T-helper 17 cell (primary cell): ENCODE measurements at places on chromosomes 16 and 17.

GRCh38 chr17:77189148-77189547 lies 48.4 kb downstream of the SEC14L1 start:
- no peak for DNase-seq

GRCh38 chr17:37206299-37206698 lies 169.5 kb upstream of the C17orf78 start:
- no peak for DNase-seq

DNA sequence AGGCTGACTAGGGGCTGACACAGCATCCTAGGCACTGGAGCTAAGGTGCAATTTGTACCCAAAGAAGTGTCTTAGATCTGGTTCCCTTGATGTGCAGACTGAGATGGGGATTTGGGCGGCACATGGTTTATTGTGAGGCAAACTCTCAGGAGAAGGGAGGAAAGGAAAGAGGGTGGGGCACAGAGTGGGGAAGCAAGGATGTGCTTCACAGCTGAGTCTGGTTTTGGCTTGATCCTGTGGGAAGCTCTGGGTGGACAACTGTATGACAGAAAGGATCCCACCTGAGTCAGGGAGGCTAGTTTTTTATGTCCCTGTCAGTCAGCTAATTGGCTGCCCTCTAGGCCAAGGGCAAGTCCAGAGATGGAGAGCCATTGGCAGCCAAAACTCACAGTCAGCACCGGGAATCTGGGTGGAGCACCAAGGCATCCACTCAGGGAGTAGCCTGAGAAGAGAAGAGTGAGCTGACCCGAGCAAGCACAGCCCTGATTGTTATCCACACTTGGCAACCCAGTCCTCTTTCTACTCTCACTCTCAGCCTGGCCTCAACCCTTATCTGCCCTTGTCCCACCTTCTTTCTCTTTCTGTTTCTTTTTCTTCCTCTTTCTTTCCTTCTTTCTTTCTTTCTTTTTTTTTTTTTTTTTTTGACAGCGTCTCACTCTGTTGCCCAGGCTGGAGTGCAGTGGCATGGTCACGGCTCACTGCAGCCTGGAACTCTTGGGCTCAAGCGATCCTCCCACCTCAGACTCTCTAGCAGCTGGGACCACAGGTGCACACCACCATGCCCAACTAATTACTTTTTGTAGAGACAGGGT lies 12.0 kb downstream of the ARL4D start:
- no peak for DNase-seq

DNA sequence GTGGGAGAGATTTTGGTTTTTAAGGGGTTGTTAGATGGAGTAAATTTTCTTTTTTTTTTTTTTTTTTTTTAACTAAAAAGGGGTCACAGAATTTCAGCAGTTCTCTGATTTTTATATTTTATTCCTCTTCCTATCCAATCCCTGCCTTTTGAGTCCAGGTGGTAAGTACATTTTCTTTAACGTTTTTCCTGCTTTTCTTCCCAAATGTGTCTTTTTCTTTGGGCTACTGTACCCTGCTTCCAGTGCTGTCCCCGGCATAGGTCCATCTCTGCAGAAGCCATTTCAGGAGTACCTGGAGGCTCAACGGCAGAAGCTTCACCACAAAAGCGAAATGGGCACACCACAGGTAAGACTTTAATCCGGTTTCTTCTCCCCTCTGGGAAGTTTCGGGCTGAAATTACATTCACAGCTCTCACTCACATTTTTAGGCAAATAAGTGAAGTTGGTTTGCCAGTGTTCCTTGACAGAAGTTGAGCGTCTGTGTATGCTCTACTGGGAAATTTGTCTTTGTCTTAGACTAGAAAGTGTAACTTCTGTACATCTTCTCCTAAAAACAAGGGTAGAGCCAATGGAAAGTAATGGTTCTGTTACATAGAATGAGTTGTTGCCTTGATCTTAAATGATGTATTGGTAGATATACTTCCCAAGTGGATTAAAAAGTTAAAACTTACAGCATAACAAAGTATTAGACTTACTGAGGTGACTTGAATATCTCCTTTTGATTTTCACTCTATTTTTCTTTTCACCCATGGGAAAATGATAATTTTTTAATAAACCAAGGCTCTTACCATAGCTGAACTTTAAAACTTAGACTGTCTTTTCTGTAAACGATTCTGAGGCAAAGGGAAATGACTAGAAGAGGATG lies 54.5 kb downstream of the TUBD1 start:
- DNase-seq: no peak

DNA sequence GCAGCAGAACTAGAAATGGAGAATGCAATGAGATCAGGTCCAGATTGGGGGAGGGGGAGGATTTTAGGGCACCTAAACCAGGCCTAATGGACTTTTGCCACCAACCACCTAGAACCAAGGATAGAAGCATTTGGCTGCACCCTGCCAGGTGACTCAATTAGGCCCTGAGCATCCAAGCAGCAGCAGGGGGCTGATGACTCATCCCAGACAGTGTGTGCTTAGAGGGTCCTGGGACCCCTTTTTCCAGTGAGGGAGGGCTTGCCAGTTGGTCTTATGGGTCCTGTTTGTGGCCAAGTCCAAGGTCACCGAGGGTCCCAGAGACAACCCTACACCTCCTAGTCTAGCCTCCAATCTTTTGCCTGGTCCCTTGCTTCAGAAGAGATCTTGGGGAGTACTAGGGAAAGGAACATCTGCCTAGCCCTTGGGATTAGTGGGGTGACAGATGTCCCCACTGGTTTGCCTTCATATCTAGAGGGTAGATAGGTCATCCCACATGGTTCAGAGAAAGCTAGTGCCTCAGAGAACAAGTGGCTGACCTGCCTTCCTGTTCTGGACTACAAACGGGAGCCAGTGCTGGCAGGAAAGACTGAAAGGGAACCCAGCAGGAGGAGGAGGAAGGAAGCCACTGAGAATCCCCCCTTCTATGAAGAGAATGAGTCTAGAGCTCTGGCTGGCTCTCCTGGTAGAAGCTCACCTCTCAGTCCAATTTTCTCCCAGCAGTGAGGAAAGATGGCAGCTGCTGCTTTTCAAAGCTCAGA lies 1.6 kb upstream of the TBKBP1 start:
- no peak for DNase-seq

GRCh38 chr17:13725288-13725990 lies 123.7 kb upstream of the HS3ST3A1 start:
- no peak for DNase-seq

DNA sequence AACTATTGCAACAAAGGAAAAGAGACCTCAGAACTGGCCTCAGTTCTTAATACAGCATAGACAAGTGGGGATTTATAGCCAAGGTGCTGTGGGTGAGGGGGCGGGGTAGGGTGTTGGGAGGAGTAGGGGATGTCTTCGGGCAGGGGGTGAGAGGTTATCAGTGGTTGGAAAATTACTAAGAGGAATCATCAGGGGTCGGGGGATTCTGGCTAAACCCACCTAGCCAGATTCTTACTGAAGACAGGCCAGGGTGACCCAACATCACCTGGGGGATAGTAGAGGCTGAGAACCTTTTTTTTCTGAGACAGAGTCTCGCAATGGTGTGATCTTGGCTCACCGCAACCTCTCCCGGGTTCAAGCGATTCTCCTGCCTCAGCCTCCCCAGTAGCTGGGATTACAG lies 32.6 kb downstream of the HS3ST3B1 start:
- no peak for DNase-seq

DNA sequence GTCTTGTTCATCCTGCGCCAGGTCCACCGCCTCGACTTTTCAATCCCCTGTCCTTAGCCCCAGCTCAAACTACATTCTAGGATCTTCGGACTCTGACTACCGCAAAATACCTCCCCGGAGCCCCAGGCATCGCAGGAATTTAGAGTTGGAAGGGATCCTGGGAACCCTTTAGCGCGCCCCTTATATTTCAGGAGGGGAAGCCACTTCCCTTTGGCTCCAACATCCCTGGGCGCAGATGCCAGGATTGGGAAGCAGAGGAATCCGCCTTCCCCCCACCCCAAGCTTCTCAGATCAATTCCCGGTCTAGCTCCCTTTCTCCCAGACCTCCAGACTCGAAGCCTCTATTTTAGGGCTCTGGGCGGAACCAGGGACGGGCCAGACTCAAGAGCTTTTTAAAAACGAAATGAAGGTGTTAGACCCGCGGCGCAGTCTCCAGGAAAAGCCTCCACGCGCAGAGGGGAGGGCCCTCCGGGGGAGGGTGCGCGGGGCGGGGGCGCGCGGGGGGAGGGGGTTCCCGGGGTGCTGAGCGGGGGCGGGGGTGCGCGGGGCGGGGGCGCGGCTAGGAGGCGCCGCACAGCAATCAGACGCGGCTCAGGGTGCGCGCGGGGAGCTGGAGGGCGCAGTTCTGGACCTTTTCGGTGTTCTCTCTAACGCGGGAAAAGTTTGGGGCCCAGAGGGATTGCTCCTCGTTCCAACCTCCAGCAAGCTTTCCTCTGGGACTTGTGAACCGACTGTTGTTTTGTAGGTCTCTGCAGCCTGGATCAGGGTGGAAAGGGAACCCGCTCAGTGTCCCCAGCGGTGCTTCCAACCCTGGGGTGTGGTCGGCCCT lies 1.6 kb downstream of the AHSP start:
- no peak for DNase-seq

DNA sequence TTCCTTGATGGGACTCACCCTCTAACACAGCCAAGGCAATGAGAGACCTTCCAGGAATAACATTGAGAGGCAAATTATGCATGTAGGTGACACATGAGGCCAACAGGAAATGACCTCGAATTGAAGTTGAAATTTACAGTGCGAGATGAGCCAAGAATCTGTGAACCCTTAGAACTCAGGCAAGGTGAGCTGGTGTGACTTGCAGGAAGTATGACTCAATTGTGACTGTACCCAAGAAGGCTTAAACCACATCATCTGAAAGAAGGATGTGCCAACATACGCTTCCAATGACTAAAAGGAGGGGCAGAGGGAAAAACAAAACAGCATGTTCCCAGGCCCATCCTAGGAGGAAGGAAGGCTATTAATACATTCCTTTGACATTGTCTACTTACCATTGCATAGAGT lies 44.8 kb downstream of the PITPNC1 start:
- DNase-seq: no peak

DNA sequence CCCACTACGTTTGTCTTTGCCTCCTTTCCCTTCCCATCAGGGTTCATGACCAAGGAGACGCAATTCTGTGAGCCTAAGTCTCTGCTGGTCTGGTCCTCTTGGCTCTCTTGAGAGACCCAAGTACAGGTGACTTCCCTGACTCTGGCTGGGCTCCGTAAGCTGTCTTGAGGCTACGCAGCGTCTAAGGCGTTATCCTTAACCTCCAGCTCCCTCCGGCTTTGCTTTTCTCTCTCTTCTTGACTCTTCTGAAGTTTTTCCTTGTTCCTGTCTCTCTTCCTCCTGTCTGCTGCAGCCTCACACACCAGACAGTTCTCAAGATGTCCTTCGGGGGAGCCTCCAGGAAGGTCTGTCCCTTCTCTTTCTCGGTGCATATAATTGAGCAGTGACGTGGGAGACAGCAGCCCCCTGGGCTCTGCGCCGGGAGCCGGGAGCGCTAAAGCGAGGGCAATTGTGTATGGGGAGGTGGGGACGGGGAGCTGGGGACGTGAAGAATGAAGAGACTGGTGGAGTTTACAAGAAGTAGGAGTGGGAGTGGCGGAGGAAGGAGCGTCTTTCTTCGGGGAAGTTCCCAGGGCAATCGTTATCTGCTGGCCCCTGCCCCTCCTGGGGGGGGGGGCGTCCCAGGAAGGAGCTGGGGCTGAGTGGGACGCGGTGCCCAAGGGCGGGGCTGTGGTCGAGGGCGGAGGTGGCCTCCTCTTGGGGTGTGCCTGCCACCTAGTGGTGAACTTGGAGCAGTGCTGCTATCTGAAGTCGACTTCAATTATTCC lies 6.9 kb upstream of the PIRT start:
- DNase-seq: peak; percentile 59

DNA sequence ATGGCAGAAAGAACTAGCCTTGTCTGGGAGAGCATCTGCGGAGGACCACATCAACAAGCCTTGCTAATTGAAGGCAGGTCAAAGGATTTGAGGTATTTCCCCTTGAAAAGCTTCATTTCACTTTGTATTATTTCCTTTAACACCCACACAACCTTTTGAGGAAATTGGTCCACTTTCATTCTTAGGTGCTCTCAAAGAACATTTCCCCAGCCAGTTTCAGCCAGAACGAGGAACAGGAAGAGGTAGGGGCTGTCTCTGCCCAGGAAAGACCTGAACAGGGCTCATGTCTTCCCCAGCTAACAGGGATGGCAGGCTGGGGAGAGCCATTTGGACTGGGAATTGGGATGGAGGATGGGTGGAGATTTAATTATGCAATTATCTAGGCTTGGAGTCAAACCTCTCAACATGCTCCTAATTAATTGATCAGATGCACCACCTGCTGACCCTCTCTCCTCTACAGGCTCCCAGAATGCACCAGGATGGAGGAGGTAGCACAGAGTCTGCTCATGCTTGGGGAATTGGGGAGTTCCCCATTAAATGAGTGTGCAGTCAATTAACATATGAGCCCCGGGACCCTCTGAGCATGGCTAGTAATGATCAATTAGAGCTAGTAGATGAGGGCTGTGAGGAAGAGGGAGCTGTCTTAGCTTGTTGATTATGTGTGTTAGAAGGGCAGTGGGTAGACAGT lies 84.6 kb downstream of the GP2 start:
- DNase-seq: no peak

DNA sequence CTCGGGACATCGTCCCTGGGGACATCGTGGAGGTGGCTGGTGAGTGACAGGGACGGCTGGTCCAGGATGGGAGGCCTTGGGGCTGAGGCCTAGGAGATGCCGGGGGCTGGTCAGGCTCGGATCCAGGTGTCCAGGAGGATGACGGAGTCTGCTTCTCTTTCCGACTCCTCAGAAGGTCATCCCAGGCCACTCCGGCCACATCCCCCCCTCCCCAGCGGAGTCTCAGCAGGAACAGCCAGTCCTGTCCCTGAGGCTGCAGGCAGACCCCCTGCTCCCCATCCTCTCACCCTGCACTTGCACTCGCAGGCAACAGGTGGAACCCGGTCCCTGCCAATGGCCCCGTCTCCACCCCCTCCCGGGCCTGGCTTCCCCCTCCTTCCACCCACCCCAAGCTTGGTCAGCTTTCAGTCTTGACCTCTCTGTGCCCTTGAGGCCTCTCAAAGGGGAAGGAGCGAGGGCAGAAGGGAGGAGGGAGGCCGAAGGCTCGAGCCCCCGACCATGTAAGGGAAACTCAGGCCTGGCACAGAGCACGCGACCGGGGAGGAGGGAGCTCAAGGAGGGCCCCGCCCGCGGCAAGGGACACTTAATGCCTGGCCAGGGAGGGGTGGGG lies 4.4 kb downstream of the ATP2A1 start:
- DNase-seq: no peak

DNA sequence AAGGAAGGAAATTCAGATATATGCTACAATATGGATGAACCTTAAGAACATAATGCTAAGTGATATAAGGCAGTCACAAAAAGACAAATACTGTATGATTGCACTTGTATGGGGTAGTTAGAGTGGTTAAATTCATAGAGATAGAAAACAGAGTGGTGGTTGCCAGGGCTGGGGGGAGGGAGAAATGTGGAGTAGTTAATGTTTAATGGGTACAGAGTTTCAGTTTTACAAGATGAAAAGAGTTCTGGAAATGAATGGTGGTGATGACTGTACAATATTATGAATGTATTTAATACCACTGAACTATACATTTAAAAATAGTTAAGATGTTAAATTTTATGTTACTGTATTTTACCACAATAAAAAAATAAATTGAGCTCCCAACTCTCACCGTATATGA lies 157.9 kb downstream of the TOX3 start:
- DNase-seq: no peak
